Islet precursor cell (in vitro differentiated cells): ENCODE measurements at places on chromosomes 7 and 10.

DNA sequence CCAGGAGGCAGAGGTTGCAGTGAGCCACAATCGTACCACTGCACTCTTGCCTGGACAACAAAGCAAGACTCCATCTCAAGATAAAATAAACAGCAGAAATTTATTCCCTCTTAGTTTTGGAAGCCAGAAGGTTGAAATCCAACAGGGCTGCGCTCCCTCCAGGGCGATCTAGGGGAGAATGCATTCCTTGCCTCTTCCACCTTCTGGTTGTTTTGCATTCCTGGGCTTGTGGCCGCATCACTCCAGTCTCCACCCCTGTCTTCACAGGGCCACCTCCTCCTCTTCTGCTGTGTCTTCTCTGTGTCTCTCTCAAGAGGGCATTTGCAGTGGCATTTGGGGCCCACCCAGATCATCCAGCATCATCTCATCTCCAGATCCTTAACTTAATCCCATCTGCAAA, 36.2 kb downstream of the LIMK1 start:
- no peak for DNase-seq

GRCh38 chr7:151247611-151248345, 716 bp downstream of the SMARCD3 start:
- DNase-seq = peak; percentile 67

DNA sequence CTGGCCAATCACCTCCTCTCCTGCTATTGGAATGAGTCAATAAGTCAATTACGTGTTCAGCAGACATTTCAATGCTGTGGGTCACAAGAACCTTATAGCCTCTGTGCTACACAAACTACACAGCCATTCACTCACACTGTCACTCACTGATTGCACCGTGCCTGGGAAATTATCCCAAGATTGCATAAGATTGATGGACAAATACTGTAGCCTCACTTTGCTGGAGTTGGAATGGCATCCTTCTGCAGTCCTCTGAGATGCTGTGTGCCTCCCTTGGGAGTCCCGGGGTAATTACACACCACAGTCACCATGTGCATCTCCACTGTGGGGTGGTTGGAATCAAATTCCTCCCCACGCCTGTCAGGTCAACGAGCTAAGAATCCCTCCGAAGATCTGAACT, 358.7 kb upstream of the MGMT start:
- DNase-seq = no peak

GRCh38 chr7:46257761-46258448, 336.8 kb upstream of the IGFBP3 start:
- DNase-seq = no peak

DNA sequence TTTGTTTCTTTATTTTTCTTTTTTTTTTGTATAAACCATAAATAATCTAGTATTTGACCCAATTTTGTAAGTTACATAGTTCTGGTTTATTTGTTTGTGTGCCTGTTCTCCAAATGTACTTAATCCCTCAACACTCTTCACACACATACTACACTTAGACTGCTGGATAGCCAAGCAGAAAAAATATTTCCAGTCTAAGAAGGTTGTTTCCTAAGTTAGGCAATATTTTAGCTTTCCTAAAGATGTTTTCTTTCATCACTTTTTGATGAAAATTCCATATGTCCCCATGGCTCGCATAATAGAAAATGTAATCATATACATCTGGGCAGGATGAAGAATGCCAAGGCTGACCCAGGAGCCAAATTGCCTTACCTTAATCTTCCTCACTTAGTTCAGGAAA, 105.3 kb downstream of the PPP1R3A start:
- no peak for DNase-seq

GRCh38 chr7:84844771-84845170, 342.1 kb downstream of the SEMA3D start:
- no peak for DNase-seq

DNA sequence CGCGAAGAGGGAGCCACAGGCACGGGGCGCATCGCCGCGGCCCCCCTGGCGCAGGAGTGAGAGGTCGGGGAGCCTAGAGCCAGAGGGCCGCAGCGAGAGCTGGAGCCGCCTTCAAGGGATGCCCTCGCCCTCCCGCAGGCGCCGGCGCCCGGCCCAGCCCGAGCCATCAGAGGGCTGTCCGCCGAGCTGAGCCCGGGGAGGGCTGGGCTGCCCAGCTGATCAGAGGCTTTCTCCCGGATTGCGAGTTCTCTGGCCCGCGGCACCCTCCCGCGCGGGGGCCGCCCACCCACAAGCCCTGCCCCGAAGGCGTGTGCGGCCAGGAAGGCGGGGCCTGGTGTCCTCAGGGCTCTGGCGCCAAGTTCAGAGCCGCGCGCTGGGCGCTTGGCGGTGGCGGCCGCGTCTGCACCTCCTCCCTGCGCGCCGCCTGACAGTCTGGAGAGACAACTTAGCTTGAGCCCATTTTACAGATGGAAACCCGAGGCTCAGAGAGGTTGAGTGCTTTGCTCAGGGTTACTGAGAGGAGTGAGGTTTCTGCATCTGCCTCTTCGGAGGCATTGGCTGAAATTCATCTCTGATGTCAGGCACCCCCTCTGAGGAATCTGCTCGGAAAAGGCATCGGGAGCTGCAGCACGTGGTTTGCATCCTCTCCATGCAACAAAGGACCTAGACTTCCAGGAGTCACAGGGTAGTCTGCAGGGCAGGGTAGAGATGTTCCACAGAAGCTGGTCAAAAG, 3.8 kb upstream of the ANTXRL start:
- peak; percentile 91 for DNase-seq

DNA sequence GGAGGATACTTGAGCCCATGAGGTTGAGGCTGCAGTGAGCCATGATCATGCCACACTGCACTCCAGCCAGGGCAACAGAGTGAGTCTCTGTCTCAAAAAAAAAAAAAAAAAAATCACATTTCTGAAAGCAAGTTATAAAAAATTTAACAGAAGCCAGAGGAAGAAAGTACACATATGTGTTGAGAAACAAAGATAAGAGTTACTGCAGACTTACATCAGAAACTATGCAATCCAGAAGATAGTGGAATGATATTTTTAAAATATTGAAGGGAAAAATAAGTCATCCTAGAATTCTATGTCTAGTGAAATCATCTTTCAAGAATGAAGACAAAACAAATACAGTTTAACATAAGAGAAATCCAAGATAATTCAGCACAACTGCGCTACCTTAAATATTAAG, 46.9 kb downstream of the ZNF518A start:
- no peak for DNase-seq

DNA sequence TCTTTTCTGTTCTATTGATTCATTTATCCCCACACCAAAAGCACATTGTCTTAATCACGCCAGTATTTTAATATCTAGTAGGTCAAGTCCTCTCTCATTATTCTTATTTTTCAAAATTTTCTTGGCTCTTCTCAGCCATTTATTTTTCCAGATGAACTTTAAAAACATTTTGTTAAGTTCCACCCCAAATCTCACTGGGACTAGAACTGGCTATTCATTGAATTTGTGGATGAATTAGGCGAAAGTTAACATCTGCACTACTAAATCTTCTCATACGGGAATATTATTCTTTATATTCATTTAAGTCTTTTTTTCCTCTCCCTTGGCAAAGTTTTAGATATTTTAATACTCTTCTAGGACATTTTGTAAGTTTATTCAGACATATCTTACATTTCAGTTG, 295.2 kb upstream of the MGMT start:
- DNase-seq = no peak

DNA sequence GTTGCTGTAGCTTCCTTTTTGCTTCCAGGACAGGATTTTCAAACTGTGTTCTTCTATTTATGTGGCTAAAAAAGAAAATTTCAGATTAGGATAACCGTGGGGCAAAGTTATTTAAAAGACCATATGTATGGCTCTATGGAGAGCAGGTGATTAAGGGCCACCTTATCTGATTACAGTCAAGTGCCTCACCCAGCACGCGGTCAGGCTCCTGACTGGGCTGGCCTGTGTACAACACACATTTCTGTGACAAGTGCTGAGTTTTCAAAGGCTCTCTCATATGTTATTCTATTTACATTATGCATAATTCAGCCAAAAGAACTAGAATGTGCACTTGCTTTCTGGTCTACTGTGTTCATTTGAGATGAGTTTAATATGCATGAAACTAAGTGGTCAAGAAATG, 547.4 kb downstream of the PHTF2 start:
- no peak for DNase-seq

DNA sequence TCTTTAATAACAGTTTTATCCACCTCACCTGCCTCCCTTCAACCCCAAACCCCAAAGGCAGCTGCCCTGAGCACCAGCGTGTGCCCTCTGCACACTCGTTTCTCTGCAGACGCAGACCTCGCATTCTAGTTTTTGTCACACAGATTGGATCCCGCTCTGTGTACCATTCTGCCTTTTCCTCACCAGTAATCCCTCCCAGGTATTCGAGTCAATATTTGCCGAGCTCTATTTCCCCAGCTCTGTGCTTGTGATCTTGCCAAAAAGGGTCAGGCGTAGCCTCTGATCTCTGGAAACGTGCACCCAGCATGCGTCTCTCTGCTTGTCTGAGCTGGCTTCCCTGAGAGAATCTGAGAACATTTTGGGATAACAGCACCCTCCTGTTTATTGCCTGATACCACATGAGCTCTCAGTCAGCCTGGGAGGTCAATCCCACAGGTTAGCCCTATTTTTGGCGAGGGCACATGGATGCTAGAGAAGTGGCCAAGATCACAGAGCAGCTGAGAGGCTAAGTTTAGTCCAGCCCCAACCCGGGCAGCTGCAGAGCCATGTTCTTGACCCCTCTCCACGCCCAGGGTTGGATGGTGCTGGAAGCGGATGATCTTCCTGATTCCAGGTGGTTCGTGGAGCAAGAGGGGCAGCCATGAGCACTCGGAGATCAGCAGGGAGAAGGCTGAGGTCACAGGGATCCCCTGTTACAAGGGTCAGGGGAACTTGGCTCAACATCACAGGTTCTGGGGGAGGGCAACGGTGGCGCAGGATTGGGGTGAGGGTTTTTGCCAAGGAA, 29.1 kb downstream of the FOXL3 start:
- no peak for DNase-seq

DNA sequence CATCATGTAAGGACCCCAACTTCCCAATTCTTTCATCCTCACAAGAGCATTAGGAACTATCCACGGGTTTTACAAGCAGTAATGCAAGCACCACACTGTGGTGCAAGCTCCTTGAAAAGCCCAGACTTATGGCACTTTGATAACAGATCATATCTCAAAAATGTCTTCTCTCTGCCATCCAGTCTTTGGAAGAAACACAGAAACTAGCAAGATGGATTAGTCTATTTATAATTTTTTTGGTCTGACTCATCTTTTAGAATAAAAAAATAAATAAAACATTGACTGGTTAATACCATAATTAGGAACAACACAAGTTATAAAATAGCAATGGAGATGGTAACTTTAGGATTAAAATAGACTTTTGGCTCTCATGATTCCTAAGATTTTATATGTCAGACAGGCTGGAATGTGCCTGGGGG, 49.0 kb upstream of the CALD1 start:
- no peak for DNase-seq

DNA sequence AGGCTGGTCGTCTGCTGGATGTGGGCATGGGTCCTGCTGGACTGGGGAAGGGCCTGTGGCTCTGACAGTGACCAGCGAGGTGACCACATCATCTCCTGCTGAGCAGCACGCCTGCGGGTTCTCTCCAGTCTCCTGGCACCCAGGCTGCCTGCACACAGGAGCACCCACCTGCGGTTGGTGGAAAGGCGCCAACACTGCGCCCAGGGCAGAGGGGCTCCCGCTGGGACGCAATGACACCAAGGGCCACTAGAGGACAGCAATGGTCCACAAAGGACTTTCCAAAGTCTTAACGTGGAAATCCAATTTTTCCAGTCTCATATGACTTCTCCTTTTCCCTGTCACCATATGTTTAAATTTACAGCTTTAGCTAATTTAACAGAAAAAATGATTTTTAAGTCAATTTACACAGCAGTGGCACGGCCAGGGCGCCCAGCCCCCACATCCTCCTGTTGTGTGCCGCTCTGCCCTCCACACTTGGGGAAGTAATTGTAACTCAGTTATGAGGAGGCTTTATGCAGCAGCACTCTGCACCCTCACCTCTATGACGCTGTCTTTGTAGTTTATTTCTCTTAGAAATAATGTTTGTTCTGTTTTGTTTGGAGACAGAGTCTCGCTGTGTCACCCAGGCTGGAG, 38.1 kb downstream of the CFAP46 start:
- DNase-seq = peak; percentile 73
